PC-9 (cell line): ENCODE measurements at places on chromosomes 2 and 18. TPM values are rescaled to one million over a fixed set of nuclear protein-coding genes. Genes with fewer than 3 reads are reported as not detected.

GRCh38 chr2:12381543-12382325 is 335.0 kb upstream of the TRIB2 start:
- no peak for DNase-seq

The AKAIN1 gene
- not detected in 2 replicates for total RNA-seq

The SERPINB7 gene
- 3.0 and 4.2 TPM in 2 replicates for total RNA-seq

The CEP68 gene
- total RNA-seq = 10.8 and 11.5 TPM in 2 replicates

- no peak for DNase-seq
Observed at GRCh38 chr18:74468547-74469061, 11.5 kb upstream of the DIPK1C start.

DNA sequence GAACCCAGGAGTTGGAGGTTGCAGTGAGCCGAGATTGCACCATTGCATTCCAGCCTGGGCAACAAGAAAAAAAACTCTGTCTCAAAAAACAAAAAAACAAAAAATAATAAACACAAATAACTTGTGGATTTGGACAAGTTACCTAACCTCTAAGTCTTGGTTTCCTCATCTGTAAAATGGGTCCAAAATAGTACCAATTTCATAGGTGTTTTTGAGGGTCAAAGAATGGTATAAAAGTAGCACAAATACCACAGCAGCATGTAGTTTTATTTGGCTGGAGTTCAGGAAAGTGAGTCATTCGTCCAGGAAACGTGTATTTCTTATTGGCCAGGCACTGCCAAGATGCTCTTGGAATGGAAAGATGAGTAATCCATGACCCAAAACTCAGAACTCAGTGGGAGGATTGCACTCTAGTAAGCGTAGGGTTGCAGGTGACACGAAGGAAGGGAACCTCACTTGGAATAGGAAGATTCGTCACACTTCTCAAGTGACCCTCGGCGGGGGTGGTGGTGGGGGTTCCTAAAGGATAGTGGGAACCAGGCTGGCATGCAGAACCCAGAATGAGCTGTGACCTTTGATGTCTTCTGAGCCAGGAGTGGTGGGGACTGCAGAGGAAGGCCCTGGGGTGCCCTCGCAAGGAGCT is 24.4 kb downstream of the GRHL1 start:
- peak; percentile 96 for DNase-seq

The HOXD13 gene
- total RNA-seq = not detected in 2 replicates

The L3MBTL4 gene
- total RNA-seq = not detected in 2 replicates

The BOLL gene
- not detected in 2 replicates for total RNA-seq

GRCh38 chr2:190835303-190835930 is 45.2 kb upstream of the GLS start:
- DNase-seq = no peak

DNA sequence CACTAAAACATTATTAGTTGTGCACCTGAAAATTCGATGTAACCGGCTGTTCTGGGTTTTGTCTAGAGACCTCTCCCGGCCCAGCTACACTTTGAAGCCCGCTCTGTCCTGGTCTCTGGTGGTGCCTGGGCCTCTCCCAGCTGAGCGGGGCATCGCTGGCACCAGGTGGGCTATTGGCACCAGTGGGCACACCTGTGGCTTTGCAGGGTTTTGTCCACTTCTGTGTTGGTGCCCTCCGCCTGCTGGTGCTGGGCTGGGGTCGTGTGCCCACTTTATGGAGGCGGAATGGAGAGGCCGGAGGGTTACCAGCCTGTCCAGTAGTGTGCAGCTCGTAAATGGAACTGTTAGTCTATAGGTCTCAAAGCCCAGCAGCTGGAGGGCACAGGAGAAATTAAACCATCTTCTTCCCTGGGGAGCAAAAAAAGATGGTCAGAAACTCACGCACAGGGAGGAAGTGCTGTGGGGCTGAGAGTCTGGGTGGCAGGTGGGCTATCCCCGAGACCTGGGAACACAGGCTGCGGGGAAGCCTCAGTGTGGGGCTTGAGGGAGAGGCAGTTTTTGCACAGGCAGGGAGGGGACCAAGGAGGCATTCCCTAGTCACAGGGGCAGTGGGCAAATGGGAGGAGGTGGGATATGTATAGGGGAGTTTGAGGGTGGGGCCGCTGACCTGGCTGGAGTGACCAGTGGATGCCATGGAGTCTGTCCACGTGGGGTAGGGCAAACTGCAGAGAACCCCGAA is 30.4 kb downstream of the SH3BP4 start:
- DNase-seq = no peak

DNA sequence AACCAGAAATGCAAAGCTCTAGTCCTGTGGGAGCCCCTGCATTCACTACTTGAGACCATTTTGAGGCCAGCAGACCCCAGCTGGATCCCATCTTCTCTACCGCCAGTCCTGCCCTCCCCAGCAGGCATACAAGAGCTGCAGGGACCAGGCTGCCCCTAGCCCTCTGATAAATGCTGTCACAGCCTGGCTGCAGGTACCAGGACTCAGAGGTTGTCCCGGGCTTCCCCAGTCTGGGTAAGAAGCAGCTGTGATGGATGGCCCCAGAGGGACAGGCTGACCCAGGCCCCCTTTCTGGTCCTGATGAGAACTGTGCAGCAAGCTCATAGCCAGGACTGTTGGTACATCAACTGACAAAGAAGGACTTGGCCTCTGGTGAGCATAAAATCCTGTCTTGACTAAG is 132.9 kb upstream of the APCDD1 start:
- no peak for DNase-seq

- DNase-seq = peak; percentile 4
Observed at GRCh38 chr2:138455691-138456090, 45.9 kb upstream of the SPOPL start.

GRCh38 chr18:45408218-45408617 is 207.1 kb upstream of the SLC14A2 start:
- no peak for DNase-seq

GRCh38 chr2:86336675-86337243 is 667 bp downstream of the REEP1 start:
- no peak for DNase-seq

GRCh38 chr2:119263656-119264055 is 40.0 kb downstream of the STEAP3 start:
- no peak for DNase-seq

The XIRP2 gene
- not detected in 2 replicates for total RNA-seq

GRCh38 chr2:65112633-65113032 is 17.3 kb downstream of the RAB1A start:
- DNase-seq = no peak

DNA sequence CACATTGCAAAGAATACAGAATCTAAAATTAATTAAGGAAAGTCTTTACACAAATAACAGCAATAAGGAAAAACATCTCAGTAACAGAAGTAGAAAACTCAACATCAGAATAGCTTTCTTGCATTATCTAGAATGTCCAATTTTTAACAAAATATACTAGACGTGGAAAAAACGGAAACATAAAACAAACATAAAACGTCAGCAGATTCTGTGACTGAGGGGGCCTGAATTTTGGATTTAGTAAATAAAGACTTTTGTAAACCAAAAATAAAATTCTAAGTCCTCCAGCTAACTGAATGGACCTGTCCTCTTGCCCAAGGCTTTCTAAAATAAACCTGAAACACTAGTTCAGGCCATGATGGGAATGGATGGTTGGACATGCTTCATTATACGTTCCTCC is 773.5 kb upstream of the LRRTM1 start:
- no peak for DNase-seq

The ZNF385B gene
- total RNA-seq = 2.8 and 4.1 TPM in 2 replicates

The SCN7A gene
- total RNA-seq = not detected in 2 replicates

DNA sequence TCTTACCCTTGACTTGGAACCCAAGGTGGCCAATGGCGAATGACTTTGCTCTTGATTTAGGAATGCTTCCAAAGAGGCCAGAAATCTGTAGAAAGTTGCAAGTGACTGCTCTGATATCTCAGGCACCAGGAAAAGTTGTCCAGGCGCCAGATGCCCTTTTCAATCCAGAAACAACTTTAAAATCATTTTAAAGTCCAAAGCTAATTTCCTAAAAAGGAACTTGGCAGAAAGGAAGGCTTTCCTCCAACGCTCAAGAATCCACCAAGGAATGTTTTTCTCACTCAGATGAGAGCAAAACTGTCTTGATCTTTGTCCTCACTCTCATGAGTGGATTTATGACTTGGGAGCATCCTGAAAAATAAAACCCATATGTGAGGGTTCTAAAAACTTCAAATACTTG is 5.3 kb downstream of the NGEF start:
- DNase-seq = no peak
